ENCODE measurements at places on chromosomes 13 and 19.
A peak's percentile ranks its signal among the peaks of the same experiment; 100 is the strongest.

DNA sequence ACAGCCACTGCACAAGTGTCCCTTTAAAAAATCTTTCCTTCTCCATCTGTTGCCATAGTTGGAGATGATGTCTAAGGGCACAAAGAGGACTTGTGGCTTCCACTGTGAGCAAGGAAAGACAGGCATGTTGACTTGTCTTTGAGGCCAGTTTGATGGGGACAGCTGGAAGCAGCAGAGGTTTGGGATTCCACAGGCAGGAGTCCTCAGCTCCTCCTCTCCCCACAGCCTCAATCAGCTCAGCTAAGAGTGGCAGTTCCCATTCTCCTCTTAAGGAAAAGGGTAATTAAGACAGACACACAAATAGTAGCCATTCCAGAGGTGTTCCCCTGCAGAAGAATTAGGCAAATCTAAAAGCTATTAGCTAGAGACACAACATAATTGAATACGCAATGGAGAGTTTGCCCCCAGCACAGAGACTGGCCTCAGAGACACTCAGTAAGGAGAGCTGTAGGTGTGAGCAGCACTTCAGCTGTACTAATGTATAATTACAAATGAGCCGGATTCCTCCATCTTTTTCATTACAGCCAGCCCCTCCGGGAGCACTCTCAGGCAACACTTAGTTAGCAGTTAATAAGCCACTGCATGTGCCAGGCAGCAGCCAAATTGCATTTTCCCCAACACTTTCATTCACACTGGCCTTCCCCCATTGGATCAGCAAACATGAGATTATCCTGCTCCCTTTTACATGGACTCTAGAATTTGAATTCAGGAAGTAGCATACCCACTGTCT, 434.0 kb downstream of the FOXO1 start:
- no peaks in the 10 kb centered on the region for H3K36me3 ChIP-seq
- peaks cover 2% of the 10 kb centered on the region for H3K4me1 ChIP-seq
- H3K4me3 ChIP-seq, result no peak overlapping the region
- no peak overlapping the region for H3K27ac ChIP-seq

DNA sequence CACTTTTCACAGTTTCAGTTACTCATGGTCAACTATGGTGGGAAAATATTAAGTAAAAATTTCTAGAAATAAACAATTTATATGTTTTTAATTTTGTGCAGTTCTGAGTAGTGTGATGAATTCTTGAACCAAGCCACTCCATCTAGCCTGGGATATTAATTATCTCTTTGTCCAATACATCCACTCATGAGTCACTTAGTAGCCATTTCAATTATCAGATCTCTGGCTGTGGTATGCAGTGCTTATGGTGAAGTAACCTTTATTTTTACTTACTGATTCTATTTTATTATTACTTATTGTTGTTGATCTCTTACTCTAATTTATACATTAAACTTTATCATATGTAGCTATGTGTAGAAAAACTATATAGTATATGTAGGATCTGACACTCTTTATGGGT, 128.9 kb upstream of the KLHL1 start:
- H3K27me3 ChIP-seq, result no peaks in the 10 kb centered on the region
- no peak overlapping the region for H3K4me3 ChIP-seq

DNA sequence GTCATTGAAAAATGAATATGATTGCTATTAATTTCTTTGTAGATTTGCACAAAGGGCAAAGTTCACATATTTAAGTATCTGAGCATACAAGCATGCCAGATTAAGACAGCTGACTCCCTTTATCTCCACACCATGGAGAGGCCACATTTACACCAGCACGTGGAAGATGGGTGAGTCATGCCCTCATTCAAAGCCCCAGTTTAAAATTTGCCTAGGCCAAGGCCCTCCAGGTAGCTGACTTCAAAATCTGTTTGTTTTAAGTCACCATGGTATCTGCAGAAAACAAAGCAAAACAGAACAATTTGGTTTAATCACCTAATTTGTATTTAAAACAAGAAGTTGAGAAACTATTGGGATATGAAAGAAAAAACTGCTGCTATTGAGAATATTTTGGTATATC, 109.2 kb downstream of the ESD start:
- DNase-seq, result peak; percentile 35
- no peaks in the 10 kb centered on the region for H3K27me3 ChIP-seq
- H3K4me1 ChIP-seq, result peaks cover 24% of the 10 kb centered on the region

- no peak overlapping the region for H3K27ac ChIP-seq
- DNase-seq, result peak; percentile 75
- no peaks in the 10 kb centered on the region for H3K27me3 ChIP-seq
- peaks cover 13% of the 10 kb centered on the region for H3K36me3 ChIP-seq
- no peak overlapping the region for H3K4me3 ChIP-seq
Measured at GRCh38 chr19:14165990-14166830, 29.8 kb upstream of the ASF1B start.

GRCh38 chr13:46378411-46378810, 8.6 kb downstream of the RUBCNL start:
- H3K36me3 ChIP-seq, result no peaks in the 10 kb centered on the region
- DNase-seq, result no peak
- no peaks in the 10 kb centered on the region for H3K4me1 ChIP-seq
- no peak overlapping the region for H3K4me3 ChIP-seq

GRCh38 chr13:50153401-50153800, 138.2 kb downstream of the KCNRG start:
- H3K4me3 ChIP-seq, result no peak overlapping the region
- H3K36me3 ChIP-seq, result no peaks in the 10 kb centered on the region
- no peak for DNase-seq
- no peaks in the 10 kb centered on the region for H3K27me3 ChIP-seq
- no peaks in the 10 kb centered on the region for H3K4me1 ChIP-seq

GRCh38 chr13:42388326-42388725, 116.4 kb downstream of the AKAP11 start:
- H3K4me1 ChIP-seq, result no peaks in the 10 kb centered on the region
- DNase-seq, result no peak
- H3K27me3 ChIP-seq, result no peaks in the 10 kb centered on the region
- no peak overlapping the region for H3K27ac ChIP-seq
- no peaks in the 10 kb centered on the region for H3K36me3 ChIP-seq

GRCh38 chr19:35942235-35942634, 6.1 kb downstream of the LRFN3 start:
- no peak for DNase-seq
- H3K4me1 ChIP-seq, result peaks cover 6% of the 10 kb centered on the region
- no peaks in the 10 kb centered on the region for H3K27me3 ChIP-seq
- H3K36me3 ChIP-seq, result no peaks in the 10 kb centered on the region
- no peak overlapping the region for H3K27ac ChIP-seq

- peaks cover 2% of the 10 kb centered on the region for H3K4me1 ChIP-seq
- H3K27me3 ChIP-seq, result no peaks in the 10 kb centered on the region
- DNase-seq, result no peak
- H3K4me3 ChIP-seq, result no peak overlapping the region
- H3K27ac ChIP-seq, result no peak overlapping the region
Measured at GRCh38 chr13:101457176-101457575, 4.7 kb downstream of the ITGBL1 start.

GRCh38 chr13:93378184-93378583, 151.6 kb downstream of the GPC6 start:
- no peaks in the 10 kb centered on the region for H3K4me1 ChIP-seq
- no peak overlapping the region for H3K27ac ChIP-seq
- no peaks in the 10 kb centered on the region for H3K27me3 ChIP-seq
- DNase-seq, result no peak

DNA sequence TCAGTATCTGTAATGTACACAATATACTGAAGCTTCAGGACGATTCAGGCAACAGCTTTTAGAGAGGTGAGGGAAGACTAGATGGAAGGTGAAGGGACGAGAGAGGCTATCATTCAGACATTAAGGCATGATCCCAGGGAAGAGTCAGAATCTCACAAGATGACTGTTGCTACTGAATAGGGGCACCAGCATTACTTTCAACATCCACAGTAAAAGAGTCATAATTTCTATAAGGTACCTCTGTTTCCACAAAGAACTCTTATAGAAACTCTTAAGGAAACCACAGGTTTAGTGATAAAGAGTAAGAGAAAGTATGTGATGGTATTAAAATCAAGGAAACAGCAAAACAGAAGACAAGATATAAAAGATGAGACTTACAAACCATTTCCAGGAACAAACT, 23.0 kb downstream of the LCP1 start:
- DNase-seq, result no peak
- no peaks in the 10 kb centered on the region for H3K27me3 ChIP-seq
- H3K4me1 ChIP-seq, result peaks cover 10% of the 10 kb centered on the region
- H3K36me3 ChIP-seq, result no peaks in the 10 kb centered on the region

GRCh38 chr13:46567671-46568070, 14.7 kb downstream of the LRCH1 start:
- H3K36me3 ChIP-seq, result no peaks in the 10 kb centered on the region
- H3K27ac ChIP-seq, result no peak overlapping the region
- DNase-seq, result no peak

- no peaks in the 10 kb centered on the region for H3K27me3 ChIP-seq
- H3K4me3 ChIP-seq, result no peak overlapping the region
- peak; percentile 31 for DNase-seq
- H3K36me3 ChIP-seq, result no peaks in the 10 kb centered on the region
- H3K4me1 ChIP-seq, result no peaks in the 10 kb centered on the region
Measured at GRCh38 chr19:22144394-22144793, 52.4 kb downstream of the ZNF676 start.

GRCh38 chr13:45109102-45109720, 11.1 kb upstream of the GTF2F2 start:
- H3K4me1 ChIP-seq, result no peaks in the 10 kb centered on the region
- H3K27me3 ChIP-seq, result no peaks in the 10 kb centered on the region
- H3K27ac ChIP-seq, result no peak overlapping the region
- DNase-seq, result no peak

DNA sequence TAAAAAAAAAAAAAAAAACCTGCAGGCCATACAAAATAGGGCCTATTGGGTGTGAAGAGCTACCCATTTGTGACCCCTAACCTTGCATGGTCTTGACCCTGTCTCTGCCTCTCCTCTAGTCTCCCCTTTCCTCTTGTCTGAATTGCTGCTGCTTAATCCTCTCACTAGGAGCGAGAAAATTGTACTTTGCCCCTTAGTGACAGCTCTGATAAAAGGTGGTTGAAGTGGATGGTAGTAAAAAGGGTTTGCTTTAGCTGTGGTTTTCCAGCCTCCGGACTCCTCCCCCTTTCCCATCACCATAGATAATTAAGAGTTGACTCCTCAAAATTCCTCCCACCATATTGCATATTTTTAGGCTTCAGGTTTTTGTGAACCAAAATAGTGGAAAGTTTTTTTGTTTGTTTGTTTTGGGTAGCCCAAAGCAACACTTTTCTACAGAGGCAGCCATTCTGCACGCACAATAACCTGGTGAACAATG, 23.5 kb downstream of the ACTN4 start:
- H3K27me3 ChIP-seq, result no peaks in the 10 kb centered on the region
- peak overlapping the region; percentile 72 for H3K27ac ChIP-seq
- no peaks in the 10 kb centered on the region for H3K36me3 ChIP-seq
- no peak for DNase-seq

DNA sequence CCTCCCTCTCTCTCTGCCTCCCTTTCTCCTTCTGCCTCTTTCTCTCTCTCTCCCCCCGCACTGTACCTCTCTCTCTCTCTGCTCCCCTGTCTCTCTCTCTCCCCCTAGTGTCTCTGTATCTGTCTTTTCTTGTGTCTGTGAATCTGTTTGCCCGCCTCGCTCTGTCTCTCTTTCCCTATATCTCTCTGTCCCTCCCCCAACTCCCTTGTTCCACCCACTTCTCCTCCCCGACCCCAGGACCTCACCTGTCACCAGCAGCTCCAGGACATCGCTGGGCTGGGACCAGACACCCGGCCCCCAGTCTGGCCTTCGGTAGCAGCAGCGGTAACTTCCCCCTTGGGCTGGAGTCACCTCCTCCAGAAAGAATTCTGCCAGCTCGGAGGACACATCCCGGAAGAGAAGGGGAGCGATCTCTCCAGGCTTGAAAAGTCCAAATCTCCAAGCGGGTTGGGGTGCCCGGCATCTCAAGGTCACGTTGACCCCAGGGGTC, 3.9 kb downstream of the OSCAR start:
- DNase-seq, result no peak
- no peaks in the 10 kb centered on the region for H3K4me1 ChIP-seq
- H3K27ac ChIP-seq, result no peak overlapping the region

DNA sequence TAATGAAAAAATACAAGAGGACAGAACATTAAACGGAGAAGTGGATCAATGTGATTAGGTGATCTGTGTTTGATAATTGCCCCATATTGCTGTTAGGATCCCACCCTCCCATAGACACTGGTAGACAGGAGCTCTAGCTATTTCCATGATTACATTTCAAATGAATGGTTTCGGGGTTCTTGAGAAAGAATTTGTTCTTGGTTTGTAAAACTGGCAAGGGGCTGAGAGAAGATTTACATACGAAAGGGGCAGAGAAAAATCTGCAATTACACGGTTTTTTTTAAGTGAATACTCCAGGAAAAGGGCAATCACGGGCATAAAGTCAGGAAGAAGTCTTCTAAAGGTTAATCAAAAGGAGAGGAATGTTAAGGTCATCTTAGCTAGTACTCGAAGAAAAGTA, 2125.7 kb upstream of the PCDH20 start:
- H3K27ac ChIP-seq, result no peak overlapping the region
- H3K36me3 ChIP-seq, result no peaks in the 10 kb centered on the region
- H3K4me3 ChIP-seq, result no peak overlapping the region
- no peaks in the 10 kb centered on the region for H3K4me1 ChIP-seq
- H3K27me3 ChIP-seq, result no peaks in the 10 kb centered on the region

DNA sequence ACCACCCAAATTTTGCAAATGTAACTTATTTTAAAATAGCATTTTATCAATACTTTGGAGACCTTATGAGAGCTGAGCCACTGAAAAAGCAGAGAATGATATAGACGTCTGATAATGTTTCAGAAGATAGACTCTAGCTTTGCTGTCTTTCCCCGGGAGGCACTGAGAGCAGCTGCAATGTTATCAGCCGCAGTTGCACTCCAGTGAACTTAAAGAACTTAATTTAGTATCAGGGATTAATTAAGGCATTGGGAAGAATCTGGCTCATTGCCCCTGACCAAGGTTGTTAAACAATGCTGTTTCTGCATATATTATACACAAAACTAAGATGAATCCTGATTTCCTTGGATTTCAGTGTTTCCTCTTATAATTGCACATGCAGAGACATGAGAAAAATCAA, 75.7 kb upstream of the SGCG start:
- no peak for DNase-seq
- no peak overlapping the region for H3K4me3 ChIP-seq
- no peaks in the 10 kb centered on the region for H3K4me1 ChIP-seq
- H3K27ac ChIP-seq, result no peak overlapping the region

- H3K27ac ChIP-seq, result no peak overlapping the region
- H3K4me3 ChIP-seq, result no peak overlapping the region
- H3K36me3 ChIP-seq, result peaks cover 5% of the 10 kb centered on the region
Measured at GRCh38 chr19:54439174-54439851, 9.7 kb upstream of the LENG8 start.

DNA sequence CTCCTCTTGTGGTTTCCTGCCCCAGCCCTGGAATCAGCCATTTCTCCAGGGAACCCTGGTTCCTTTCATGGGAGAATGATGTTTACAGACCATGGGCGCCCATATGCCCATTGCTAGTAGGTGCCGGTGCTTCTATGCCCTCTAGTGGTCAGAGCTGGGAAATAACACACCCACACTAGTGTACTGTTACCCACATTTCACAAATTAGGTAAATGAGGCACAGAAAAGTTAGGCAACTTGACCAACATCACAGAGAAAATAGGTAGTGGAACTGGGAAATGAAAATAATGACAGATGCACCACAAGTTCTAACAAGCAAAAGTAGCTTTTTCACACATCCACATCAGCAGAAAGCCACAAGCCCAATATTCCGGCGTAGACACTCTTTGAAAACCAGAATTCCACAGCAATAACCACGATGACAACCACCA, 1.3 kb upstream of the CEACAM3 start:
- H3K27ac ChIP-seq, result no peak overlapping the region
- H3K27me3 ChIP-seq, result no peaks in the 10 kb centered on the region
- no peak overlapping the region for H3K4me3 ChIP-seq

GRCh38 chr13:112066624-112067004, 335 bp upstream of the SOX1 start:
- H3K27me3 ChIP-seq, result peaks cover 70% of the 10 kb centered on the region
- peaks cover 17% of the 10 kb centered on the region for H3K4me1 ChIP-seq
- no peak overlapping the region for H3K4me3 ChIP-seq
- DNase-seq, result peak; percentile 59
- H3K36me3 ChIP-seq, result no peaks in the 10 kb centered on the region
- no peak overlapping the region for H3K27ac ChIP-seq

Measured in lung (tissue), 17 donors.